ENCODE measurements at places on chromosomes 16 and 17.

- DNase-seq = no peak
These were observed 12.5 kb downstream of the GABARAPL2 start for GRCh38 chr16:75578725-75579124.

- no peak for DNase-seq
These were observed 16.4 kb upstream of the GLG1 start for GRCh38 chr16:74623214-74623838.

DNA sequence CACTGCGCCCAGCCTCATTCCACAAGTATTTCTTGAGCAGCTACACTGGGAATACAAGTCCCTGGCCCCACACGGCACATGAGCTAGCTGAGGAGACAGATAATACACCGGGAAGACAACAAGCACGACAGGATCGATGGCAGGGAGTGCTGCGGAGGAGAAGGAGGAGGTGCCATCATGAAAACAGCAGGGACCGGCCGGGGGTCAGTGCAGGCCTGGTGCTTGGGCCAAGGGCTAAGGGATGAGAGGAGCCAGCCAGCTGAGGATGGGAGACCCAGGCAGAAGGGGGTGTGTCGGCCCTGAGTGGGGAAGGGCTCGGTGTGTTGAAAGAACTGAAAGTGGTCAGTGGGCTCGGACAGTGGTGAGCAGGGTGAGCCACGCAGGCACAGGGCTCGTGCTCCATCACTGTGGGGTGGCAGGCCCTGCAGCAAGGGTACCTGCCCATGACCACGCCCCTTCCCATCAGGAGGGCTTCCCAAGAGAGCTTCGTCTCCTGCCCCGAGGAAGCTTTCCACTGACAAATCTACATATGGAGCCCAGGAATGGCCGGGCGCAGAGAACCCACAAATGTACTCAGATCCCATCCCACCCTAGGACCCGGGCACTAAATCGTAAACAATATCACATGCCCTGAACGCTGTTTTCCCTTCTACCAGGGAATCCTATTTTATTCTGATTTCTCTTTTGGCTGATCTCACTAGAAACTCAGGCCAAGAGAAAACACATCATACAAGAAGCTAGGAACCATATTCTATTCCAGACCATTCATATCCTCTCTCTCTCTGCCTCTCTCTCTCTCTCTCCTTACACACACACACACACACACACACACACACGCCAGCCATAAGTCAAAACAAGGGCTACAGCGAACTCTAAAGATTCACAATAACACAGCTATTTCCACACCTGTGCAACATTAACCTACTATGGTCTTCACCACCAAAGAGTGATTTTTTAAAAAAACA lies 50.7 kb upstream of the TNRC6C start:
- DNase-seq = no peak

DNA sequence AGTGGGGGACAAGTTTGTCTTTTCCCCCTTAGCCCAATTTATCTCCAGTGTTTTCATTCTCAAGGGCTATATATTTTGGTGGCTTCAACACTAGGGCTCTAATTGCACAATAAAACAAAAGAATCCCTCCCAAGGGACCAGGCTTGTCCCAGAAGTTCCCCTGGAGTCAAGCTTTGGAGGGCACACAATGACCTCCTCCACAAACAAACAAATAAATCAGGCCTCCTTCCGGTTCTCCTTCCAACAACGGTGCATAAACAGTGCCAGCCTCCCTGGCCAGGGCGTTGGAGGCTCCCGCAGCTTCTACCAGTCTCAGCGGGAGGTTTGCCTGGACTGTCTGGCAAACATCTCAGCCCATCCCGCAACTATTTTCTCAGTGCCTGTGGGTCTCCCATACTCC lies 188.0 kb upstream of the FOXF1 start:
- no peak for DNase-seq

DNA sequence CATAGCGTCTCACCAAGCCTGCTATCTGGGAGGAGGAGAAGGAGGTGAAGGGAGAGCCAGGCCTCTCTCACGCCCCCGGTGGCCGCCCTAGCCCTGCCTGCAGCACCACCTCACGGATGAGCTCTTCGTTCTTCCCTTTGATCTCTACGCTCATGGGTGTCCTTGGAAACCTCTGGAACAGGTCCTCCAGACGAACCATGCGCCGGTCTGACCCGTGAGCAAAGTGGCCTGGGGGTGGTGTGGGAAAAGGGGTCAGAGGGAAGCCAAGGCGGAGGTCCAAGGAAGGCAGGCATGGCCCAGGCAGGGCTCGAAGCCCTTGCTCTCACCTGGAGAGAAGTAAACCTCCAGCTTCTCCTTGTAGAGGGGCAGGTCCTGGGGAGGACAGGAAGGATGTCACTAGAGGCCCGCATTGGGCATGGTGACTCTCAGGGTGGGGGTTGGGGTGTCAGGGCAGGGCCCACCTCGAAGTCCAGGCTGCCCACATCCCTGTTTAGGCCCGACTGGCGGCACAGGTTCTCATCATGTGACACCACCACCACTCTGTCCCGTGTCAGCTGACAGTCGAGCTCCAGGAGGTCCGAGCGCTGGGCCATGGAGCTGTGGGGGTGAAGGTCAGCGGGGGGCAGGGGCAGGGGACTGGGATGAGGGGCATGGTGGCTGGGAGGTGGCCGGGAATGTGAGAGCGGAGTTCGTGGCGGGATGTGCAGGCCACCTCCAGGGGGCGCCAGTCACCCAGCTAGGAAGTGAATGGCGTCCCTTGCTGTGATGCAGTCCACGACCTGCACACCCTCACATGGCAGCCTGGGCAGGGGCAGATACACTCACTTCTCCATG lies 923 bp downstream of the GDPD3 start:
- DNase-seq = peak; percentile 75

DNA sequence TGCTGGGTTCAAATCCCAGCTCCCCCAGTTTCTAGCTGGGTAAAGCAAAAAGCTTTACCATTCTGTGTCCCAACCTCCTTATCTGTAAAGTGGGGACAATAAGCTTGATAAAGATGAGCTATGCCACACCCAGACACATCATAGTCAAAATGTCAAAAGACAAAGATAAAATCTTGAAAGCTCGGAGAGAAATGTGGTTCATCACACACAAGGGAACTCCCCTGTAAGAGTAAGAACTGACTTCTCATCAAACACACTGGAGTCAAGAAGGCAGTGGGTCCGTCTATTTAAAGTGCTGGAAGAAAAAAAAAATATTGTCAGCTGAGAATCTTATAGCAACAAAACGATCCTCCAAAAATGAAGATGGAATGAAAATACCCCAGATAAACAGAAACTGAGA lies 25.3 kb downstream of the CACNG5 start:
- no peak for DNase-seq

DNA sequence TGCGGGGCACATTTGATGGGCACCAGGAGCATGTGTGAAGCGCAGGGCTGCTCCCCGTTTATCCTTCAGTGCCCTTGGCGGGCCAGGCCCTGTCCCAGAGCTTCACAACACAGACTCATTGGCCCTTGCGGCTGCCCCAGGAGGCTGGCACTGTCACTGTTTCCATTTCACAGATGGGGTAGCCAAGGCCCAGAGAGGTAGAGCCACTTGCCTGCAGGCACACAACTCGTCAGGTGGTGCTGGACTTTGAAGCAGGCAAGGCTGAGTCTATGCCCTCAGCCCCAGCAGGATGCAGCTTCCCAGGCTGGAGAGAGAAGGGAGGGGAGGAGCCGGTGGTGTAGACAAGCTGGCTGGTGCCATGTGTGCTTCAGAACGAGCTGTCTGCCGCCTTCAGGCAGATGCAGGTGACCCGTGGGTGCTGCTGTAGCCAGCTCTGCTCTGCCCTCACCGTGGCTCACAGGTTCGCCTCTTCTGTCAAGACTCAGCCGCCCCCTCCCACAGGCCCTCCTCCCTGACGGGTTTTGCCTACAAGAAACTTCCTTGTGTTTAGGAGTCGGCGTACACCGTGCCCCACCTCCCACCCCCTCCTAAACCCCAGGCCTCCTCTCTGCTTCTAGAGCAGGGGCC lies 232.3 kb upstream of the CIBAR2 start:
- DNase-seq = no peak

DNA sequence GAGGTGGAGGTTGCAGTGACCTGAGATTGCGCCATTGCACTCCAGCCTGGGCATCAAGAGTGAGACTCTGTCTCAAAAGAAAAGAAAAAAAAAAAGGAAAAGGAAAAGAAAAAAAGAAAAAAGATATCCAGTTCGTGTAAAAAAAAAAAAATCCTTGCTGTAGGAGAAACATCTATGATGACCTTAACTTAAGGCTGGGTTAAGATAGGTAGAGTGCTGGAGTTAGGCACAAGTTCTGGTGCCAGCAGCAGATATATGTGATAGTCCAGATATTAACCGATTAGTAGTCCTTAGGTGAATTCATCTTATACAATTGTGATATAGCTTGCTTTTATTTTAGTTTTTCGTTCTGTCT lies 17.2 kb downstream of the PSMD11 start:
- DNase-seq = no peak

GRCh38 chr17:57685499-57686132 lies 59.5 kb downstream of the CCDC182 start:
- no peak for DNase-seq

DNA sequence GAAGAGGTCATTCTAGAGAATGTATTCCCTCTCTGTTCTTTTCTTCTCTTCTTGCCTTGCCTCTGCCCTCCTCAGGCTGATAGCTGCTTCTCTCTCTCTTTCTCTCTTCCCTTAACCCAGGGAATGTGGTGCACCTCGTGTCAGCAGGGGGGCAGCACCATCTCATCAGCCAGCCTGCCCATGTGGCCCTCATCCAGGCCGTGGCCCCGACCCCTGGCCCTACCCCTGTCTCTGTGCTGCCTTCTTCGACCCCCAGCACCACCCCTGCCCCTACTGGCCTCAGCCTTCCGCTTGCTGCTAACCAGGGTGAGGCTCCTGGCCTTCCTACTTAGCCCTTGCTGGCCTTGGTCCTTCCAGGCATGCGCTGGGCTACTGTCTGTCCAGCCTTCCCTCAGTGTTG lies 23.5 kb downstream of the SRCAP start:
- DNase-seq = no peak

DNA sequence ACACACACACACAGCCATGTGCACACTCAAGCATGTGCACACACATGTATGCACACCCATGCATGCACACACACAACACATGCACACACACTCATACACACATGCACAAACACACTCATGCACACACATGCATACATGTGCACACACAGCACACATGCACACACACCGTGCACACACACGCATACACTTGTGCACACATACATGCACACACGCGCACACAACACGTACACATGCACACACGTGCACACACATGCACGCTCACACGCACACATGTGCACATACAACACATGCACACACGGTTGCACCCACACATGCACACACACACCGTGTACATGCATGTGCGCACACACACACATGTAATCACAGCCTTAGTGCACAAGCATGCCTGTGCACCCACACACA lies 230.4 kb upstream of the GSE1 start:
- no peak for DNase-seq

DNA sequence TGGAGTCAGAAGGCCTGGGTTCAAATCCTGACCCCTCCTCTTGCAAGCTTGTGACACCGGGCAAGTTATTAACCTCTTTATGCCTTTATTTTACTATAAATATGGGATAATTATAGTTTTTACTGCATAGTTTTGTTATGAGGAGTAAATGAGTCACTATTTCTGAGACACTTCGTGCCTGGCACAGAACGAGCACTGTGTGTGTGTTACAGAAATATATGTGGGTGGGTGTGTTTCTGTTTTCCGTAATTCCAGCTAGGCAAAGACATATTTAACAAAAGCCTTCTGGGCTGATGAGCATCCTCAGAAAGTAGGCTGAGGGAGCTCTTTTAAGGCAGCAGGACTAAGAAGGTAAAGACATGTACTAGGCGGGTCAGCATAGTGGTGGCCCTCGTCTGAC lies 417.9 kb downstream of the MAF start:
- no peak for DNase-seq

GRCh38 chr16:81723098-81723723 lies 55.9 kb upstream of the PLCG2 start:
- DNase-seq = peak; percentile 72

Data from Calu3 (cell line).